Activated CD4-positive, alpha-beta T cell treated with anti-CD3 and anti-CD28 coated beads for 4 hours (primary cell): ENCODE measurements at places on chromosomes 2 and 18.
A peak's percentile ranks its signal among the peaks of the same experiment; 100 is the strongest.

DNA sequence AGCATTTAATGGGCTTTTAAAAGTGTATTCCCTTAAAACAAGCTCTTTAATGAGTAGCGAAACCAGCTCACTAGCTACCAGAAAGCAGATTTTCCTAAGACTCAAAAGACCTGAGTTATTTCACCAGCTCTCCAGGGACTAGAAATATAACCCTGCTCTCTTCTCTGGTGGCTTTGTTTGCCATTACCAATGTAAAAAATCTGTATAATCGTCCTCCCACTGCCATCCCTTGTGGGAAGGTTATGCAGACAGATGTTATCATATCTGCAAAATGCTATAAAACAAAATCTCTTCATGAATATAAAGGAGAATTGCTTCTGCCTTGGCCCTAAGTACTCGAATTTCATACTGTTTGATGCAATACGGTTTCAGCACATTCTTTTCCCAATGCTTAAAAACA is 335.2 kb downstream of the NUP35 start:
- no peak for DNase-seq

DNA sequence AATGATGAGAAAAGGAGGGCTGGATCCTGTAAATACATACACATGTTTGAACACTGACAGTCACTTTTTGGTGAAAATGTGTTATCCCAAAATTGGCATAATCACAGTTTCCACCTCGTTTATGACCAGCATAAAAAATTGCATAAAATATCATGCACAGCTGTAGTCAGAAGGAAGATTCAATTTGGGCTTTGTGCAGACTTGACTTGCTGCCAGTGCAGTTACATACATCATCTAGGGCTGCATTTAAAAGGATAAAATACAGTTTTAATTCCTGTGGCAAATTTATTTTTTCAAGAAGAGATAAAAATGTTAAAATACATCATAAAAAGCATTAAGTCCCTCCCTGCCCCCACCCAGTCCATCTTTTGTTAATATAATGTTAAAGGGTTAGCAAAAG is 103.8 kb downstream of the VWC2L start:
- no peak for DNase-seq

GRCh38 chr2:85247610-85248009 is 80.2 kb downstream of the TGOLN2 start:
- no peak for DNase-seq

- DNase-seq, result no peak
Measured at GRCh38 chr2:551621-552020, 125.6 kb downstream of the TMEM18 start.

GRCh38 chr2:170503563-170503962 is 211.6 kb upstream of the SP5 start:
- DNase-seq, result no peak

DNA sequence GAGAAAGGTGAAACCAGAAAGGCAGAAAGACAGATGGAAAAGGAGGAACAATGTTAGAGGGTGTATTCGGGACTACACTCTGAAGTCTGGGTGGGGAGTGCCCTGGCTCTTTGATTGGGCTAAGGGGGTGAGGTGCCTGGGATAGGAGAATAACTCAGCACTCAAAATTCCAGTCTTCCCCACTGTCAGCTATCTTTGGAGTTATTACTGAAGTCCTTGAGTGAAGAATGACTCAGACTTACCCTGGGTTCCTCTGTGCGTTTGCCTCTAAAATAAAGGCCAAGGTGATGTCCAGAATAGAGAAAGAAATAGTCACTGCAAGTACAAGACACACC is 151.8 kb upstream of the SERPINE2 start:
- no peak for DNase-seq

DNA sequence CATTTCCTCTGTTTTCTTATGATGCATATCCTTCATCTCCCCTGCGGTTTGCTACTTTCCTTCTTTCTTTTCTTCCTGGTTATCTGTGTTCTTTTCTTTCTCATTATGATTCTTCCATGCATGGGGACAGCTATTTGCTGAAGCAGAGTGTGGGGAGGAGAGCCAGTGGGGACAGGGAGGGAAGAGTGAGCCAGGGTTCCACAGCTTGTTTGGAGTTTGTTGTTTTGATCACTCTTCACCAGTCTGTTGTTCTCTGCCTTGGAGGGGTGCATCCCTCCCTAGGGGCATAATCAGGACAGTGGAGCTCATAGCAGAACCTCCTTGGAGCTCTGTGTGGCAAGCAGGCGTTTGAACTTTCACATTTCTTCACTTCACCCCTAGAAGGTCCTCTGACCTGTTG is 68.0 kb downstream of the ADAM23 start:
- DNase-seq, result no peak

DNA sequence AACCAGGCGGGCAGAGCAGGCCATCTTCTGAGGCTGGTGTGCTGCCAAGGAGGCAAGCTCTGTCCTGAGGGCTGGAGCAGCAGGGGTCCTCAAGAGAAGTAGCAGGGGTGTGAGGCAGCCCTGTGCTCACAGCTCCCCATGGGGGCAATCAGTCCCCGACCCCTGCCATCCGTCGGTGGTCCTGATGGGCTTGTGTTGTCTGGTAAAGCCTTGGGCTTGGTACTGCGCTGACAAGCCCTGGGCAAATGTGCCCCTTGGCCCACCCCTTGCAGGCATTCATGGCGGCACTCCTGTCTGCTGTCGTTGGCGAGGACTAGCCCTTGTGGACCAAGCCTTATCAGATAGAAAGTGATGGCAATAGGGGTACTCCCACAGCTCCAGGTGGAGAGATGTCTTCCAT is 22.6 kb upstream of the SCLY start:
- no peak for DNase-seq

DNA sequence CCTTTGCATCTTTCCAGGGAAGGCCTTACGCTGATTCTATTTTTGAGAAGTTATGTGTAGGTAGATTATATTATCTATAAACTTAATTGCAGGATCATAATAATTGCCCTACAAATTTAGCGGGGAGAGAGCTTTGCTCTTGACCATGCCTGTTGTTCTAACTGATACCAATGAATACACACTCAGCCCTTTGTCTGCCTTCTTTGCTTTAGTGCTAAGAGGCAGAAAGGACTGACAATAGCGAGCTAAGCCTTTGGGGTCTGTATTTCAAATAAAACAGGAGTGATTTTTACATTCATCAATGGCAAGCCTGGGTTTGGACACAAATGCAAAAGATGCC is 115.3 kb upstream of the STON1 start:
- DNase-seq, result no peak

DNA sequence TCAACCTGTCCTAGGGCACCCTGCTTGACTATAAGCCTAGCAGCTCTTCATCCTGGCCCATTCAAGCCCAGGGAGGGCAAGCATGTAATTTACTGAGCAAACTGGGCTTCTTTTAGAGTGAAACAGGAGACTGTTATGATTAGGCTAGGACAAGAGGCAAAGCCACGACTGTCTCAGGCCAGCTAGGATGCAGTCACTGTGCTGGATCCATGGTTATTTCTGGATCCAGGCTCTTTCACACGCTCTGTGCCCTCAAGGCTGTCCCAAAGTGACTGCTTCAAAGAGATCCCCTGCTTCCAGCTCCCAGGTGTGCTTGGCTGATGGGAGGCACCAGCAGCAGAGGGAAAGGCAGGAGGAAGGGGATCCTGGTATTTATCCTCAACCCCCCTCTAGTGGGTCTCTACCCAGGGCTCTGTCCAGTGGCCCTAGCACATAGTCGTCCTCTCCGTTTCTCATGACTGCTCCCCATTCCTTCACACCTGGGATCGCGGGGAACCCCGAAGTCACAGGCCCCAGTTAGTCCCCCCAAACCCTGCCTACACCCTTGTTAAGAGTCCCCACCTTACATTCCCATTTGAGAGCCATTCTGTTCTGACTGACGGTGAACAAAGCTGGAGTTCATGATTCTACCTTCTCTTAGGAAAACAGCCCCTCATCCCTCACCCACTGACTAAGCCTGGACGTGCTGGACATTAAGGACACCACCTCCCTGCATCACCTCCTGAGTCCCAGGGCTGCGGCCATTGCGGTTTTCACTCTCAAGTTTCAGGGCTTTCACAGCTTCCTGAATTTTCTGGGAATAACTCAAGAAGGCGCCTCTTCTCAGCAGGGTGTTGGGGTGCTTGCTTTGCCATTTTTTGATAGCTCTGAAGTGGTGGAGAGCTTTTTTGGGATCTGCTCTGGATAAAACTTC is 63.2 kb downstream of the POLR1A start:
- DNase-seq, result no peak

- DNase-seq, result no peak
Measured at GRCh38 chr2:108944601-108945331, 44.3 kb downstream of the EDAR start.

GRCh38 chr2:224952936-224953657 is 89.2 kb downstream of the DOCK10 start:
- DNase-seq, result peak; percentile 39

- DNase-seq, result no peak
Measured at GRCh38 chr2:887639-888038, 63.0 kb upstream of the SNTG2 start.

GRCh38 chr18:75462178-75462832 is 34.8 kb upstream of the SMIM21 start:
- no peak for DNase-seq

DNA sequence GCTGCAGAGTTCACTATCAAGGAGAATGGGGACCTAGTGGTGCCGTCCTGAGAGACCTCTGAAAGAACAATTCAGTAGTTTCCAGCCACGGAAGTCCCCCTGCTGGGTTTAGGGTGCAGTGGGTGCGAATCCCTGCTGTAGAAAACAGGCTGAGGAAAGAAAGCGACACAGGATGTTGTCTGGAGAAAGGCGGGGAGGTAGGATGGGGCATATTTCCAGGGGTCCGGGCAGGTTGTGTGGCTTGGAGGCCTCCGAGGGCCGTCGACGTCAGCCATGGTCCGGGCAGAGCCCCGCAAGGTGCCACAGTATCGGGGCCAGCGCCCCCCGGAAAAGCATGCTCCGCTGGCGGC is 807 bp upstream of the CREB1 start:
- DNase-seq, result peak; percentile 59

DNA sequence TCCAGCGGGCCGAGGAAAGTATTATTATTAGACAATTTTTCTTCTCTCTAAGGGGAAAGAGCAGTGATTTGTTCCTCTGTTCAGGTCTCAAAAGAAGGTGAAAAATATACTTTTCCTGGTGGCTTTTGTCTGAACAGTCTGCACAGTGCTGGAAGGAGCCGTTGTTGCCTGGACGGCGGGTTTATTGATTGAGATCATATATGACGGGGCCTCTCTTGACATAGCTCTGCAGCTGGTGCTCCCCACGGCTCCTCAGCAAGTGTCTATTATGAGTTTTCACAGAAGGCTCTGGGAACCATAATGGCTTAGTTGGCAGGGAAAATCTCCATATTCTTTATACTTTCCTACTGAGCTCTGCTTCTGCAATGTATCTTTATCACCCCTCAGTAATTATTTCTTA is 42.9 kb downstream of the FSHR start:
- no peak for DNase-seq

DNA sequence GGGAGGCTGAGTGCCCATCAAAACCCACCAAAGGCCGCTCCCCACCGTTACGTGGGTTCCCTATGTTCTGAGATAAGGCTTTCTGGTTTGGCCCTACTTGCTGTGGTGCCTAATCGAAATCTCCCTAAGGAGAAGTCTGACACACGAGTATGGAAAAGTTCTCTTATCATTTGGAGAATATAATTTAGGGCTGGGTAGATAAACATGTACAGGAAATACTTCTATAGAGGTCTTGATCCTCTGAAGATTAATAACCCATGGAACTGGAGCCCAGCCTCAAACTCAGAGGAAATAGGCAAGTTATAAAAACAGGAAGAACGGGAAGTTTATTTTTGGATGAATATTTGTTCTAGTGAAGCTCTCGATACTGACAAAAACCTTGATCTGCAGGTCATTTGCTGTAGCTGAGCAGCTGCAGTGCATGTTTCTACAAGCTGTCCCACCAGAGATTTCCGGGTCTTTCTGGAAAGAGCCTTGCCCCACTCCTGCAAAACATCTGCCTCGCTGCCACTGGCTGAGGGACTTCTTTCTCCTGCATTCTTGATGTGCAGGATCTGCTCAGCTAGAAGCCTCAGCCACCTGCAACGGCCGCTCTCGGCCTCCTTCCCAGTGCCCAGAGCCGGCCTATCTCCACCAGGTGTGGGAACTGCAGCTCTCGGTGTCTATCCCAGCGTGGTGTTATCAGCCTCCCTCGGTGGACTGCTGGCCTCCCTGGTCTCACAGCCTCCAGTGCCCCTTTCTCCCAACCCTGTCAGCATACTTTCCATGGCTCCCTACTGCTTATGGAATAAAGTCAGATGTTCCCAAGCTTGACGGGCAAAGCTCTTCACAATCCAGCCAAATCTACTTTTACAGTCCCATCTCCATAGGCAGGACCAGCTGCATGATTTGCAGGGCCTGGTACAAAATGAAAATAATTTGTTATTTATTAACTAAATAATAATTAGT is 48.6 kb downstream of the SPRED2 start:
- DNase-seq, result no peak

DNA sequence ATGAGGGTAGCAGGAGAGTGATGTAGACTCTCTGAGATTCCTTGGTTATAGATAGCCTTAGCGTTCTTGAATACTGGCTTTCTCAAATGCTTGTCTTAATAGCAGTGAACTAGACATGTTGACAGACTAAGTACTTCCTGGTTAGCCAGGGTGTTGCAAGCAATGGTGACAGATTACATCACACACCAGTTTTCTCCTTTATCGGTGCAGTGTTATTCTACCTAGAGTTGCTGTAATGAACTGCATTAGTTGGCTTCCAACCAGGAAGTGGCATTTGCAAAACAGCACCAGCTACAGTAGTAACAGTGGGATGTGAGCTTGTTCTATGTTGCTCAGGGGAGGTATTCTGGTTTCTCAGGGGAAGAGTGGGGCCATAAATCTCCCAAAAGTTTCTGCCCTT is 582.2 kb upstream of the DDX18 start:
- no peak for DNase-seq

- DNase-seq, result peak; percentile 2
Measured at GRCh38 chr18:51668101-51668500, 470.6 kb upstream of the MEX3C start.

DNA sequence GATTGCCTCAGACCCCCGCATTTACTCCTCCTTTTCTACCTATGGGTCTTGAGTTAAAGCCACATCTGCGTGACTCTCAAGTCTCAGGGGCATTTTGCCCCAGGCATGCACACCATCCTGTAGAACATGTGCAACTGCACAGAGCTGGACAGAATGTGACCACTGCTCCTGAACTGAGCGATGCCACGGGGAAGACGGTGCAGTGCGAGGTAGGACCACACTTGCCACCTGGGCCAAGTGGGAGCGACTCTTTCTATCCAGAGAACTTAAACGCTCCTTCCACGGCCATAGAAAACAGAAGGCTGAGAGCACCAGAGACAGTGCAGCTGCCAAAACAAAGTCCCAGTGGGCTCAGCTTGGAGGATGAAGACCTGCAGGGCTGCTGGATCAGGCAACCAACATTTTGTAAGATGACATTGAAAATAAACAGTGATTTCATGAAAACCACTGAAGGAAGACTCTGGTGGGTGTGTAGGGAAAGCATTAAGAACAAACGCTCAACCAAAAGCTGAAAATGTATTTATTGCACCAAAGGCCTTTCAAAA is 149.0 kb upstream of the HDAC4 start:
- no peak for DNase-seq

- DNase-seq, result no peak
Measured at GRCh38 chr2:168514692-168515091, 58.6 kb downstream of the CERS6 start.
